Activated CD4-positive, alpha-beta T cell treated with anti-CD3 and anti-CD28 coated beads for 24 hours (primary cell): ENCODE measurements at places on chromosomes 1 and 21.

- DNase-seq, result no peak
Measured at GRCh38 chr1:81880781-81881180, 80.0 kb downstream of the ADGRL2 start.

DNA sequence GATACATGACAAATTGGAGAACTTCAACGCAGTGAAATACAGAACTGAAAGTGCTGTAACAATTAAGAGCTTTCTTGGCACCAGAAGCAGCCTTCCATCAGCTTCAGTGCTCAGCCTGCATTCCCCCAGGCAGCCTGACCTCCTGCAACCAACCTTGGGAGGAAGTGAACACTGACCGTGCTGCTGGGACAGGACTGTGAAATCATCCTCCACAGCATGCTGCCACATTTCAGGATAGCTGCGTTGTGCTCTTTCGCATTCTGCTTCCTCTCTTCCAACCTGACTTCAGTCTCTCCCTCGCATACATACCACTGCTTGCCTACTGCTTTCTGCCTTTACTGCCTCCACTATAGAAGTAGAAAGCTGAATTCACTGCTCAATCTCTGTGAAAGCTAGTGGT is 388.6 kb downstream of the RWDD3 start:
- DNase-seq, result no peak

GRCh38 chr21:29307718-29308455 is 9.2 kb downstream of the BACH1 start:
- no peak for DNase-seq

DNA sequence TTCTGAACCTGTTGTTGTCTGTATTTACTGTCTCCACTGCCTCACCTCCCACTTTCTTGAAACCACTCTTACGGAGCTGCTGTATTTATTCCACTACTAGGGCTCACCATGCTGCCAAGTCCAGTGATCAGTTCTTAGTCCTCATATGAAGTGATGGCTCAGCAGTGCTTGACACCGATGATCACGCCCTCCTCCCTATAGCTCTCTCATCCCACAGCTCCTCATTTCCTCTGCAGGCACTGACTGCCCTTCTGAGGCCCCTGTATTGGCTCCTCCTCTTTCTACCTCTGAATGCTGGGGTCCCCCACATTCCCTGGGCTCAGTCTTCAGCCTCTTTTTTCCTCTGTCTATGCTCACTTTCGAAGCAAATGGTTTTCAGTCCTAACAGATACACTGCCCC is 3.4 kb downstream of the CLCA1 start:
- no peak for DNase-seq

GRCh38 chr1:237736372-237737029 is 154.2 kb downstream of the ZP4 start:
- DNase-seq, result no peak

GRCh38 chr21:17803536-17803935 is 15.6 kb downstream of the C21orf91 start:
- no peak for DNase-seq

DNA sequence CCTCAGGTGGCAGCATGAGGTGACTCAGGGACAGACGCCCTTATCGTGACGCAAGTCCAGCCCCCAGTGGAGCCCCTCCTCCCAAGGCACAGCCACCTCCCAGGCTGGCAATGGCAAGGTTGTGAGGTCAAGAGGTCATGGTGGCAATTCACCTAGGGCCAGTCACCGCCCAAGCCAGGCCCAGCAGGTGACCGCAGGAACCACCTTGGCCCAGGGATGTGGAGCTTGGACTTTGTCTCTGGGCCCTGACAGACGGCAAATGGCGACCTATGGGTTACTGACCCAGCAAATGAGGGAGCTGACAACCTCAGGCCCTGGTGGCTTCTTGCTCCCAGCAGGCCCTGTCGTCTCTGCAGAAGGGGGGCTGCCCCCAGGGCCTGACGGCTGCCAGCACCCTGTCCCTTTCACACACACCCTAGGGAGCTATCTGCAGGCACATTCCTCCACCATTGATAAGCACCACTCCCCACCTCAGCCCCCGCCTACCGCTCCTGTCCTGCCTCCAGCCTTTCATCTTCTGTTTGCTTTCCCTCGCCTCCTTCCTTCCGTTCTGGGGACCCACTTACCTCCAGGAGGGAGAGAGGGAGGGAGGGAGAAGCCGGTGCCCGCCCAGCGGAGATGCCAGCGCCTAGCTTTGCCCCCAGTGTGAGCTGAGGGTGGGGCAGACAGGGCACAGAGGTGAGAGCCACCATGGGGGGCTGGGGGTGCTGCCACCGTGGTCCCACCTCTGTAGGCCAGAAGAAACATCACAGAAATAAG is 12.1 kb downstream of the EPHA2 start:
- no peak for DNase-seq

- peak; percentile 66 for DNase-seq
Measured at GRCh38 chr21:45615145-45615711, 28.3 kb upstream of the PCBP3 start.

GRCh38 chr21:21973806-21974205 is 975.6 kb downstream of the NCAM2 start:
- DNase-seq, result no peak

DNA sequence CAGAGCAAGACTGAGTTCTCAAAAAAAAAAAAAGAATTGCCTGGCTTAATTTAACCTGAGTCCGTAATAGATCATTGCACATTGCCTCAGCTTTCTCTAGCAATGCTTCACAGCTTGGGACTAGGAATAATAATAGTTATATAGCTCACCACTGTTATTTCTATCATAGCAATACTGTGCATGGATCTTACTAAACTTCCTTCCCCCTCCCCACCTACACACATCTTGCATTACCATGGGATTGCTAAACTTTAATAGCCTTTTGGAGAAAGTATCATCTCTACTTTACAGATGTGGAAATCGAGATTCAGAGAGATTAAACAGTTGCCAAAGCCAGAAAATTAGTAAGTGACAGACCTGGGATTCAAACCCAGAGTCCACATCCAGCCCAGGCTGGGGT is 99.4 kb downstream of the ATP5PO start:
- DNase-seq, result no peak

- no peak for DNase-seq
Measured at GRCh38 chr1:12201352-12202189, 28.3 kb upstream of the VPS13D start.

DNA sequence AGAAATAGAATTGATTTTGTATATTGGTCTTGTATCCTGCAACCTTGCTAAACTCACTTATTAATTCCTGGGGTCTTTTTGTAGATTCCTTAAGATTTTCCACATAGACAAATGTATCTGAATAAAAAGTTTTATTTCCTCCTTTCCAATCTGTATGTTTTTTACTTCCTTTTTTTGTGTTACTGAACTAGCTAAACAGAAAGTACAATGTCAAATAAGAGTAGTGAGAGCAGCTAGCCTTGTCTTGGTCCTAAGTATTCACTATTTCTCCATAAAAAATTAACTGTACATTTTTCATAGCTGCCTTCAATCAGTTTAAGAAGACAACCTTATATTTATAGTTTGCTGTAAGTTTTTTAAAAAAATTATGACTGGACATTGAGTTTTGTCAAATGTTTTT is 74.9 kb downstream of the FASLG start:
- DNase-seq, result no peak

DNA sequence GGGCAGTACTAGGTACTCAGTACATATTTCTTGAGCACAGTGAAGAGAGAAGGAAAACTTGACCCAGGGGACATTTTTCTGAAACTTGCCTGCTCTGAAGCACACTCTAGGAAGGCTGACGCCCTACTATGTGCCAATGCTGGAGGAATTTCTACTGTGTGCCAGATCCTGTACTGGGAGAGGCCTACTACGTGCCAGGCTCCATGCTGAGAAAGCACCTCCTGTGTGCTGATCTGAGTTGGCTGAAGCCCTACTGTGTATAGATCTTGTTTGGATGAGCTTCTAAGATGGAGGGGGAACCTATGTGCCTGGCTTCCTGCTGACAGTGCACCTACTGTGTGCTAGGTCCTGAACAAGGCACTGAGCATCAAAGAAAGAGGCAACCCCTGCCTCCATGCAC is 86.2 kb downstream of the GRIK3 start:
- no peak for DNase-seq

- peak; percentile 78 for DNase-seq
Measured at GRCh38 chr1:37477198-37477931, 3.0 kb downstream of the ZC3H12A start.

DNA sequence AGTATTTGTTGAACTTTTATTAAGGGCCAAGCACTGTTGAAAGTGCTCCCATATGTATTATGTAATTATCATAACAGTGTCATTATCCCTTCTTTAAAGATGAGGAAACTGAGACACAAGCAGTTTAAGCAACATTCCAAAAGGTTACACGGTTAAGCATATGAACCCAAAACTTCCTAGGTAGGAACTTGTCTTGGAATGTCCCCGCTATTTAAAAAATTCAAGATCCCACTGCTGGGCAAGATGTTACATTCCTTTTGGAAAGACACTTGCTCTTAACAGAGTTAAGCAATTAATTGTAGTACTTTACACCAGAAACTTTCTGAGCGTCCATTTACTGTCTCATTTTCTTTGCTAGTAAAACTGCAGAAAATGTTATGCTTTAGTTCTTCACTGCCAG is 15.6 kb downstream of the LMO4 start:
- DNase-seq, result no peak

GRCh38 chr21:45542242-45542666 is at the start of gene SLC19A1:
TSS of gene SLC19A1 (minus strand) at chr21:45542440. CDS start at chr21:45537959, 4,481 bp downstream.
- peak; percentile 68 for DNase-seq
